Gastrocnemius medialis (tissue), 4 donors: ENCODE measurements at places on chromosomes 7 and 10.

- no peaks in the 10 kb centered on the region for H3K4me1 ChIP-seq
- no peak overlapping the region for H3K27ac ChIP-seq
- no peaks in the 10 kb centered on the region for H3K27me3 ChIP-seq
- DNase-seq: no peak
- H3K4me3 ChIP-seq: no peak overlapping the region
Observed at GRCh38 chr7:17234030-17234397, 64.4 kb upstream of the AHR start.

DNA sequence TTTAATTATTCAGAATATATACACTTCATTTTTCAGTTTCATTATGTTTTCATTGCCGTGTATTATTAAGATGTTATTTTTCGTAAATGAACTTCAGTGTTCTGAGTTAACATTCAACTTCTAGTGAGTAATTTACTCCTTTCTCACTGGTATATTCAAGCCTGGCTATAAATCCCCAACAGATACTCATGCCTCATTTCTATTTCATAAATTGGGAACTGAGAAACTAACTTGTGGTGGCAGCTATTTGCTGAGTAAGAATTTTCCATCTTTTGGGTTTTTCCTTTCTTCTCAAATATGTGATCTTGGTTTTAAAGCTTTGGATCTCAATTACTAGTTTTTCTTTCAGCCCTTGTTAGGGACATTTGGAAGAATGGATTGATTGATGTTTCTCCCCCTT is 281.1 kb downstream of the CDK14 start:
- H3K4me1 ChIP-seq: no peaks in the 10 kb centered on the region
- no peak overlapping the region for H3K4me3 ChIP-seq
- no peak for DNase-seq
- H3K27me3 ChIP-seq: no peaks in the 10 kb centered on the region
- no peaks in the 10 kb centered on the region for H3K36me3 ChIP-seq

- H3K36me3 ChIP-seq: no peaks in the 10 kb centered on the region
- H3K4me1 ChIP-seq: no peaks in the 10 kb centered on the region
- no peak overlapping the region for H3K4me3 ChIP-seq
- no peaks in the 10 kb centered on the region for H3K27me3 ChIP-seq
Observed at GRCh38 chr7:124688991-124689390, 76.6 kb downstream of the GPR37 start.

GRCh38 chr7:47945261-47946015 is 2.8 kb downstream of the PKD1L1 start:
- DNase-seq: peak; percentile 42
- no peak overlapping the region for H3K4me3 ChIP-seq
- no peaks in the 10 kb centered on the region for H3K27me3 ChIP-seq
- H3K27ac ChIP-seq: peak overlapping the region; percentile 36
- peaks cover 2% of the 10 kb centered on the region for H3K4me1 ChIP-seq

GRCh38 chr7:147674705-147675104 is 915.9 kb upstream of the C7orf33 start:
- no peak overlapping the region for H3K27ac ChIP-seq
- no peak overlapping the region for H3K4me3 ChIP-seq
- no peaks in the 10 kb centered on the region for H3K36me3 ChIP-seq
- DNase-seq: no peak
- no peaks in the 10 kb centered on the region for H3K4me1 ChIP-seq
- no peaks in the 10 kb centered on the region for H3K27me3 ChIP-seq

DNA sequence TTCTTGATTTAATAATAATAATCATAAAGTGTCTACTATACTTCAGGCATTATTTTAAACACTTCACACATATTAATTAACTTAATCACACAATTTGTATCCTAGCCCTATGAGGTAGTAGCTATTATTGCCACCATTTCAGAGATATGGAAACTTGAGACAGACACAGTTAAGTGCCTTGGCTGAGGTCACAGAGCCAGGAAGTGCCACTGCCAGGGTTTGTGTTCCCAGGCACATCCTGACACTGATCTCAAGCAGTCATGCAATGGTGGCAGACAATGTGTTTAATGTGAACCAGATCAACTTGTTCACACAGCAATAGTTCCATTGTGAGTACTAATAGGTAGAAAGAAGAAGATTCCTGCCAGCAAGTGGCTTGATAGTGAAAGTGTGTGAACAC is 666.0 kb downstream of the SUGCT start:
- H3K4me1 ChIP-seq: peaks cover 8% of the 10 kb centered on the region
- DNase-seq: no peak
- H3K36me3 ChIP-seq: no peaks in the 10 kb centered on the region
- no peak overlapping the region for H3K4me3 ChIP-seq
- H3K27ac ChIP-seq: no peak overlapping the region

DNA sequence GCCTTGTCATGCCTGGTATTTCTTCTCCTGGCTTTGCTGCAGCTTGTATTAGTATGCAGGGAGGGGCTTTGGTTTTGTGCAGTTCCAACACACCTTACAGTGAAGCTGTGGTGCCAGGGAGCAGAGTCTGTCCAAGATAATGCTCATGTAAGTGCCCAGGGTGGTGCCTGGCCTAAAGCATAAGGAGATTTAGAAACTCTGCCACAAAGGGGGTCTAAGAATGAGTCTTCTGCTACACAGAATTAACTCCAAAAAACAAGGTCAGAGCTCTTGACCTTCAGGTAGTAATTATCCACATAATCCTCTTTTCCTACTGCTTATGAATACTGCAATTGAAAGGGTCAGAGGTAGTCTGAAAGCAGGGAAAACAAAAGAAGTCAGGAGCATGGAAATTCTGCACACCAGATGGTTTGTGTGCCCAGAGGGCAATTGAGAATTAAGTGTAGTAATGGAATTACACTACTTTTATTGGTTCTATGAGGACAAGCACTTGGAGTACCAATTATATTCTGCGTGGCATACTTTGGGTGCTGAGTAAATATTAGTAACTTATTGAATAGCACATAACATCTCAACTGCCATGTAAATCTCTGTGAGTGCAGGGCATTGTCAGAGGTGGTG is 121.5 kb downstream of the KAT6B start:
- H3K4me3 ChIP-seq: no peak overlapping the region
- H3K27me3 ChIP-seq: no peaks in the 10 kb centered on the region
- no peak overlapping the region for H3K27ac ChIP-seq
- H3K4me1 ChIP-seq: peaks cover 48% of the 10 kb centered on the region
- no peaks in the 10 kb centered on the region for H3K36me3 ChIP-seq
- no peak for DNase-seq

GRCh38 chr7:127980901-127981300 is 50.3 kb downstream of the LRRC4 start:
- H3K27me3 ChIP-seq: no peaks in the 10 kb centered on the region
- no peak for DNase-seq
- no peak overlapping the region for H3K4me3 ChIP-seq
- no peaks in the 10 kb centered on the region for H3K36me3 ChIP-seq

DNA sequence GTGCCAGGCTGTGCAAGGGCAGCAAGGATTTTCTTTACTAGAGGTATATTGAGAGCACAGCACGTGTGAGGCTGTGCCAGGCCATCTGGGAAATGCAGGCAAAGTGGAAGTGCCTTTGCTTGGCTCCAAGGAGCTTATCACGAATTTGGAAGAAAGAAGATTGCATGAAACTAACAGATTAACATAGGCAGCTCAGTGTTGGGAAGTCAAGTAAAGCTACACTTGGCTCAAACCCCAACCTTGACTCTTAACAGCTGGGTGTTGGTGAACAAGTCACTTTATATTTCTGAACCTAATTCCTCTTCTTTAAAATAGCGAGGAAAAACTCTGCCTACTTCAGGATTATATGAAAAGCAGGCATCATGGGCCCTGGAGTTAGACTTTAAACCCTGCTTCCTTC is 105.2 kb downstream of the PLCE1 start:
- DNase-seq: no peak
- H3K27ac ChIP-seq: no peak overlapping the region
- no peaks in the 10 kb centered on the region for H3K36me3 ChIP-seq
- H3K27me3 ChIP-seq: no peaks in the 10 kb centered on the region
- H3K4me1 ChIP-seq: peaks cover 9% of the 10 kb centered on the region
- H3K4me3 ChIP-seq: no peak overlapping the region

- no peak overlapping the region for H3K4me3 ChIP-seq
- H3K36me3 ChIP-seq: no peaks in the 10 kb centered on the region
- no peak for DNase-seq
- H3K27ac ChIP-seq: no peak overlapping the region
- H3K27me3 ChIP-seq: peaks cover 2% of the 10 kb centered on the region
- no peaks in the 10 kb centered on the region for H3K4me1 ChIP-seq
Observed at GRCh38 chr10:61455656-61456055, 2.5 kb upstream of the TMEM26 start.

- H3K27ac ChIP-seq: peak overlapping the region; percentile 98
- H3K27me3 ChIP-seq: no peaks in the 10 kb centered on the region
- peak overlapping the region; percentile 7 for H3K4me3 ChIP-seq
Observed at GRCh38 chr7:143384661-143385631, 3.8 kb downstream of the ZYX start.

- no peak overlapping the region for H3K4me3 ChIP-seq
- H3K27ac ChIP-seq: no peak overlapping the region
- H3K27me3 ChIP-seq: no peaks in the 10 kb centered on the region
- no peaks in the 10 kb centered on the region for H3K4me1 ChIP-seq
- no peaks in the 10 kb centered on the region for H3K36me3 ChIP-seq
Observed at GRCh38 chr10:97157578-97158095, 28.1 kb downstream of the SLIT1 start.

DNA sequence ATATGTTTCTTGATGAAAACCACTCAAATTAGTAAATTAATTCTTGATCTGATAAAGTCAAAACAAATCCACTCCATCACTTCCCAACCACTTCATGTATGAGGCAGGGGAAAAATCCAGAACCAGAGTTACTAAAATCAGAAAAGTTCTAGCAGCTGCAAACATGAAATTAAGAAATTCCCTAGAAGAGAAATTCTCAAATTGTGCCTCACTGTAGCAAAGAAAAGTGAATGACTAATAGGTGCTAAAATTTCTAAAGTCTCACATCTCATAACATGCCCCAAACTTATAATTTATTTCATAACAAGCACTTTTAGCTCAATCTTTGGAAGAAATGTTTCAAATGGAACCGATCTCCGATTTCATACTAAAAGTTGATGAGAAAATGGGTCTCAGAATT is 345.0 kb upstream of the AOAH start:
- DNase-seq: no peak
- no peaks in the 10 kb centered on the region for H3K36me3 ChIP-seq
- H3K4me3 ChIP-seq: no peak overlapping the region
- H3K27ac ChIP-seq: no peak overlapping the region

- no peak overlapping the region for H3K27ac ChIP-seq
- H3K36me3 ChIP-seq: no peaks in the 10 kb centered on the region
- no peak for DNase-seq
- peaks cover 3% of the 10 kb centered on the region for H3K4me1 ChIP-seq
Observed at GRCh38 chr7:14717816-14718215, 184.7 kb downstream of the DGKB start.

- no peak for DNase-seq
- H3K4me1 ChIP-seq: peaks cover 44% of the 10 kb centered on the region
- no peak overlapping the region for H3K4me3 ChIP-seq
- H3K27ac ChIP-seq: no peak overlapping the region
- H3K27me3 ChIP-seq: no peaks in the 10 kb centered on the region
- no peaks in the 10 kb centered on the region for H3K36me3 ChIP-seq
Observed at GRCh38 chr10:84344526-84344925, 16.1 kb downstream of the CCSER2 start.

DNA sequence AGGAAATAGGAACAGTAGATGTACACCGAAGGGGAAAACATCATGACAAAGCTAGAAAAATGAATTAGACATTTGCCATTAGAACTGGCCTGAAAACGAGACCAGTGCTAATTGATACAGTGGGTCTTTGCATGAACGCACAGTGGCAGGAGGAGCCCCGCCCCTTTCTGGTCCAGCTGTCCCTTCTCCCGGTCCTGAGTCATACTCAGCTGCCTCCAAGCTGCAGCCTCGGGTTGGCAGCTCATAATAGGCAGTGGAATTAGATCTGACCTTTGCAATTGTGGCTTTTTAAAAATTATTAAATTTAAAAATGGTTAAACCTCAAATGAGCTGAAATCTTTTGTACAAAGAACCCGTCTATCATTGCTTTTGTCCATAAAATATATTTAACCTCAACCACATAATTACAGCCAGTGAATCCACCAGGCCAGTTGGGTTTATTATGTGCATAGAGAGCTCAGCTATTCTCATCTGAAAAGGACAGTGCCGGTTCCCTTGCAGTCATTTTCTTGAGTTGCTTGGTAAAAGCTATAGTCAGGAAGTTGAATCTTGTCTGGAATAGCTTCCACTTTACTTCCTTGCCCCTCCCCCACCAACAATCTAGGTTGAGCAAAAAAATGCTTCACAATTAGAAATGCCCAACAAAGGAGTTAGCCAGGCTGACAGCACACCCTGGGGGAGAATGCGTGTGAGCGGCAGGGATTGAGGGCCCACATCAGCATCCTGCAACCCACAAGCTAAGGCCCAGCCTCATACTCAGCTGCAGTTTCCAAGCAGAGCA is 147.1 kb downstream of the BUB3 start:
- no peak overlapping the region for H3K27ac ChIP-seq
- H3K4me1 ChIP-seq: no peaks in the 10 kb centered on the region
- no peak overlapping the region for H3K4me3 ChIP-seq
- DNase-seq: peak; percentile 6
- H3K36me3 ChIP-seq: no peaks in the 10 kb centered on the region
- H3K27me3 ChIP-seq: no peaks in the 10 kb centered on the region

- no peaks in the 10 kb centered on the region for H3K27me3 ChIP-seq
- H3K36me3 ChIP-seq: no peaks in the 10 kb centered on the region
- peak overlapping the region; percentile 67 for H3K27ac ChIP-seq
- H3K4me1 ChIP-seq: peaks cover 4% of the 10 kb centered on the region
- no peak overlapping the region for H3K4me3 ChIP-seq
- peak; percentile 53 for DNase-seq
Observed at GRCh38 chr7:94301024-94301586, 93.6 kb upstream of the COL1A2 start.

DNA sequence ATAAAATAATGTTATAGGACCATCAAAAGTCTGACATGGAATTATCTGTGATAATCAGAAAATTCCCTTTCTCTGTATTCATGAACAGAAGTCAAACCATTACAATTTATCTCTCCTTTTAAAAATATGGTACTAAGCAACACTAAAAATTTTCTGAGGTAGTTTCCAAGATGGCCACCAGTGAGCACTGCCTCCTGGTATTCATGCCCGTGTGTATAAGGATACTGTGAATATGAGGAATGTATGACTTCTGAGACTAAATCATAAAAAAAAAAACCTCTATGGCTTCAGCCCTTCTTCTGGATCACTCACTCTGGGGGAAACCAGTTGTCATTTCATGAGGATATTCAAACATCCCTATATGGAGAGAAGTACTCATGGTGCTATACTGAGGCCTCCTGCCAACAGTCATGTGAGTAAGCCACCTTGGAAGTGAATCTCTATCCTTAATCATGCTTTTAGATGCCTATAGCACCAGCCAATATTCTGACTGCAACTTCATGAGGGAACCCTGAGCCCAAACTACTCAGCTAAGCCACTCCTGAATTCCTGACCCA is 41.1 kb downstream of the SIRT1 start:
- H3K4me1 ChIP-seq: no peaks in the 10 kb centered on the region
- peaks cover 15% of the 10 kb centered on the region for H3K36me3 ChIP-seq
- DNase-seq: no peak
- no peaks in the 10 kb centered on the region for H3K27me3 ChIP-seq
- H3K4me3 ChIP-seq: no peak overlapping the region

GRCh38 chr10:20839910-20840309 is 57.2 kb downstream of the NEBL start:
- H3K27ac ChIP-seq: no peak overlapping the region
- no peaks in the 10 kb centered on the region for H3K4me1 ChIP-seq
- DNase-seq: no peak
